ENCODE measurements at places on chromosomes 3 and 15. TPM values are rescaled to one million over a fixed set of nuclear protein-coding genes. Genes with fewer than 3 reads are reported as not detected.

- no peak overlapping the region for H3K4me3 ChIP-seq
- H3K36me3 ChIP-seq, result no peaks in the 10 kb centered on the region
Measured at GRCh38 chr3:26621906-26622620, 509 bp upstream of the LRRC3B start.

Gene RASGRF1
- total RNA-seq, result not detected

Gene MKRN3
- 1.1 TPM for total RNA-seq

DNA sequence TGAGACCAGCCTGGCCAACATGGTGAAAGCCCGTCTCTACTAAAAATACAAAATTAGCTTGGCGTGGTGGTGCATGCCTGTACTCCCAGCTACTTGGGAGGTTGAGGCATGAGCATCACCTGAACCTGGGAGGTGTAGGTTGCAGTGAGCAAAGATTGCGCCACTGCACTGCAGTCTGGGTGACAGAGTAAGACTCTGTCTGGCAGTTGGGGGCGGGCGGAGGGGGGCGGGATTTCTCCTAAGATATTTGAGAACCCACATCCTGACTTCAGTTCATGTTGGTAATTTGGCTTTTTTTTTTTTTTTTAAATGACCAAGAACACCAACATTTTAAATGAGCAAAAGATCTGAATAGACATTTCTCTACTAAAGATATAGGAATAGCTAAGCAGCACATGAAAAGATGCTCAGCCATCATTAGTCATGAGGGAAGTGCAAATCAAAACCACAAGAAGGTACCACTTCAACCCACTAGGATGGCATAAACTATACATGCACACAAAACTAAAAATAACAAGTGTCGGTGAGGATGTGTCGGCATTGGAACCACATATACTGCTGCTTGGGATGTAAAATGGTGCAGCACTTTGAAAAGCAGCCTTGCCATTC lies 75.6 kb upstream of the LMOD3 start:
- no peak overlapping the region for H3K27ac ChIP-seq
- DNase-seq, result peak; percentile 37
- H3K4me3 ChIP-seq, result peak overlapping the region; percentile 65
- H3K4me1 ChIP-seq, result peaks cover 34% of the 10 kb centered on the region
- no peaks in the 10 kb centered on the region for H3K36me3 ChIP-seq
- no peaks in the 10 kb centered on the region for H3K27me3 ChIP-seq

Gene LMAN1L
- 0.27 TPM for total RNA-seq

- no peaks in the 10 kb centered on the region for H3K36me3 ChIP-seq
- no peak overlapping the region for H3K4me3 ChIP-seq
- H3K27ac ChIP-seq, result no peak overlapping the region
- no peaks in the 10 kb centered on the region for H3K27me3 ChIP-seq
- no peak for DNase-seq
- H3K4me1 ChIP-seq, result peaks cover 16% of the 10 kb centered on the region
Measured at GRCh38 chr3:125129512-125129997, 73.8 kb upstream of the HEG1 start.

DNA sequence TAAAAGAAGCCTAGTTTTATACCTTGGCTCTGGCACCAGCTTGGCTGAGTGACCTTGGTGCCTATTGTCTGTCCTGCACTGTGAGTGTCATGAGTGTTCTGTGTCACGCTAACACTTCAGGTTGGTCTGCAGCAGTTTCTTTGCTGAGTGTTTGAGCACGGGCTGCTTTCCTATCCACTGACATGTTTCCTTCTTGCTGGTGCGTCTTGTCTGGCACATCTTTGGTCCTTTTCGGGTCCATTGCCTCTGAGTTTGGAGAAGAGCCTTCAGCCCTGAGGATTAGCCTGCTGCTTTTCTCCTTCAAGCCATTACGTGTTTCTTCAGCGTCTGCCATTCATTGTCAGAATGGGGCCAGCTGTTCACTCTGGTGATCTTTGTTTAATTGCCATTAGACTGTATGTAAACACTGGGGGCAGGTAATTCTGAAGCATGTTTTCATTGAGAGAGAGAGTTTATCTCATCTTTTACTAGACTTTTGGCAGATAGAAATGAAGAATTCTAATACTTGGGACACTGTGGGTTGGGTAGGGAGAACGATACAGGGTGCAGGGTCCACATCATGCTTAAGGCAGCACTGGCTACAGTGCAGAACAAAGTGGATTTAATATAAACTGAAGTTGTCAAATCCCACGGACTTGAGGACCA lies 55.5 kb downstream of the LRRC28 start:
- H3K4me3 ChIP-seq, result no peak overlapping the region
- H3K27ac ChIP-seq, result no peak overlapping the region
- H3K36me3 ChIP-seq, result no peaks in the 10 kb centered on the region
- H3K4me1 ChIP-seq, result no peaks in the 10 kb centered on the region
- no peak for DNase-seq

DNA sequence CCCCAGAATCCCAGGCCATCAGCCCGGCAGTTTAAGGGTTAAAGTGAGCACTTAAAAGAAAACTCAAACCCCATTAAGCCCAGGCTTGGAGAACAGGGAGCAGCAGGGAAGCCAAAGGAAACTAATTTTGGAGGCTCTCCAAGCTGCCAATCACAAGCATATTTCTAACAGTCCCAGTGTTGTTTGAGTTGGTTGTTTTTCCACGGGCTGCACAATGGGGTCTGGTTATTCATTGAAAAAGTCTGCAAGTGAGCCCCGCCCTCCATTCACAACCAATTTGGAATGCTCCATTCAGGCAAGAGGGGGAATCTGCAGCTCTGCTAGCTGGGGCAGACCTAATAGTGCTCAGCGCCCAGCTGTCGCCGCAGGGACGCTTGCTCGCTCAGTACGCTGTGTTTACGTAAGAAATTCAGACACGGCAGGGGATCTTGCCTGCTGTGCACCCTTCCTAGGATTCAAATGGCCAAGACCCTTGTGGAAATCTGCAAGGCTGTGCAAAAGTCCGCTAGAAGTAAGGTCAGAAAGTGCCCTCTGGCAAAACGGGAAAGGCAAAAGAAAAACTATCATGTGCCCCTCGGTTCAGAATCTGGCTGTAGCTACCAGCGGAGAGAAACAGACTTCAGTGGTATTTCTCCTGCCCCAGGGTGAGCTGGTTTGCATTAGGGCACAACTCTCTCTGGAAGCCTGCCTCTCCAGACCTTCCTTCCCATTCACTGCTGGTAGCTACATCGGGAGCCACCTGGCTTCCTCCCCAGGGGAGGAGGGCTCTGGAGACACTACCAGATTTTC lies 11.0 kb downstream of the ETV5 start:
- H3K4me1 ChIP-seq, result no peaks in the 10 kb centered on the region
- H3K4me3 ChIP-seq, result no peak overlapping the region
- no peaks in the 10 kb centered on the region for H3K36me3 ChIP-seq
- no peak for DNase-seq

Gene GPR87
- total RNA-seq, result 1.2 TPM

Gene SOX2
- total RNA-seq, result not detected

Gene IL17RB
- total RNA-seq, result 1.2 TPM

Gene KBTBD12
- not detected for total RNA-seq

Gene DUOXA2
- total RNA-seq, result not detected

Gene FSIP1
- 0.38 TPM for total RNA-seq

DNA sequence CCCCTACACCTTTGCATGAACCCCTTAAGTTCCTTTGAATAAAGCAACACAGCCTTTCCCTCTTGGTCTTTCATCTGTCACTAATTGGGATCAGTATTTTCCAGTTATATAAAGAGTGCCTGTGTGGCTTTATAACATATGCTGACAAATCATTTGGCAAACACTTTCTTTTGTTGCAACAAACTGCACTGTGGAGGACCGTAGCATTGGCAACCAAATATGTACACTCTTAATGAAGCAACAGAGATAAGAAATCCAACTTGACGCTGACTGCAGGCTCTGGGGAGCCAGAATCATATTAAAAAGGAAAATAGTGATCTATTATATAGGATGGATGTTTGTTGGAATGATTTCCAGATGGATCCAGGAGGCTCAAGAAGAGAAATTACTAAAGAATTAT lies 120.1 kb upstream of the PRICKLE2 start:
- no peak overlapping the region for H3K4me3 ChIP-seq
- H3K36me3 ChIP-seq, result no peaks in the 10 kb centered on the region
- no peaks in the 10 kb centered on the region for H3K4me1 ChIP-seq
- H3K27me3 ChIP-seq, result no peaks in the 10 kb centered on the region

Gene USP19
- total RNA-seq, result 71.8 TPM

DNA sequence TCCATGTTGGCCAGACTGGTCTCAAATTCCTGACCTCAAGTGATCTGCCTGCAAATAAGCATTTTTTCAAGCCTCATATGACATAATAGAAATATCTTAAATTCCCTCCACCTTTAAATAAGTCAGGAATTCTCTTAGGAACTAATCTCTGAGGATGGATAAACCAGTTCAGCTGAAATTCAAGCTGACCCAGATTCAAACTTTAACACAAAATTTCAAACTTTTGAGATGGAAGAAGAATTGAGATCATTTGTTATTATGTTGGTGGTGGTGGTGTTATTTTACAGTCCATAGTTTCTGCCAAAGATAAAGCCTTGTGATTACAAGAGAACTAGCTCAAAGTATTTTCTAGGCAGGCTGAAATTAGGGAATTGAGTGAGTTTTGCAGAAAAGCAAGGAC lies 85.5 kb downstream of the SSR3 start:
- H3K27me3 ChIP-seq, result no peaks in the 10 kb centered on the region
- H3K4me1 ChIP-seq, result no peaks in the 10 kb centered on the region
- no peaks in the 10 kb centered on the region for H3K36me3 ChIP-seq
- H3K27ac ChIP-seq, result no peak overlapping the region

- H3K4me3 ChIP-seq, result no peak overlapping the region
- no peak for DNase-seq
- H3K4me1 ChIP-seq, result no peaks in the 10 kb centered on the region
- H3K36me3 ChIP-seq, result no peaks in the 10 kb centered on the region
Measured at GRCh38 chr3:140292170-140292569, 357.2 kb downstream of the CLSTN2 start.

DNA sequence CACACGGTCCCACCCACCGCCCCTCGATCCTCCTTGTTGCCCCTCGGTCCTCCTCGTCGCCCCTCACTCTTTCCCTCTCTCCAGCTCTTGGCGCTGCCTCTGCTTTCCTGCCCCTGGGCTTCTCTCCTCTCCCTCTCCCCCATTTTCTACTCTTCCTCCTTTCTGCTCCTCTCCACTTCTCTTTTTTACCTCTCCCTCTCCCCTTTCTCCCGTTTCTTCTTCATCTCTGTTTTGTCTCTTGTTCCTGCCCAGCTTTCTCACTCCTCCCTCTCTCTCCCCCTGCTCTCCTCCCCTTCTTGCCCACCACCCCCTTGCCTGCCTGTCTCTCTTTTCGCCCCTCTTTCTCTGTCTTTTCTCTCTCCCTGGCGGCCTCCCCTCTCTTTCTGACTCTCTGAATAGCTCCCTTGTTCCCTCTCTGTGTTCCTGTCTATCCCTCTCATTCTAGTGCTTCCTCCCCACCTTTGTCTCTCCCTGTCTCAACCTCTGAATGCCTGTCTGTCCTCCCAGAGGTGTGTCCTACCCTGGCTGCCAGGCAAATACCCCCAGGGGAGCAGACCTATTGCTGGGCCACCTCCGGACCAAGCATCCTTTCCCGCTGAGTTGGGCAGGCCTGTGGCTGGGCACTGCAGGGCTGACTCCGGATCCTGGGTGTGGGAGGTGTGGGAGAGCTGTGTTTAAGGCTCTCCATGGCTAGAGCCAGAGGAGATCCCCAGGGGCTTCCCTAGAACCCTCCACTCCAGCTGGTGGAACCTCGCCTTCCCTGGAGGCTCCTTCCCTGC lies 41.0 kb downstream of the EPHB3 start:
- peaks cover 46% of the 10 kb centered on the region for H3K27me3 ChIP-seq
- no peaks in the 10 kb centered on the region for H3K36me3 ChIP-seq
- no peak for DNase-seq

DNA sequence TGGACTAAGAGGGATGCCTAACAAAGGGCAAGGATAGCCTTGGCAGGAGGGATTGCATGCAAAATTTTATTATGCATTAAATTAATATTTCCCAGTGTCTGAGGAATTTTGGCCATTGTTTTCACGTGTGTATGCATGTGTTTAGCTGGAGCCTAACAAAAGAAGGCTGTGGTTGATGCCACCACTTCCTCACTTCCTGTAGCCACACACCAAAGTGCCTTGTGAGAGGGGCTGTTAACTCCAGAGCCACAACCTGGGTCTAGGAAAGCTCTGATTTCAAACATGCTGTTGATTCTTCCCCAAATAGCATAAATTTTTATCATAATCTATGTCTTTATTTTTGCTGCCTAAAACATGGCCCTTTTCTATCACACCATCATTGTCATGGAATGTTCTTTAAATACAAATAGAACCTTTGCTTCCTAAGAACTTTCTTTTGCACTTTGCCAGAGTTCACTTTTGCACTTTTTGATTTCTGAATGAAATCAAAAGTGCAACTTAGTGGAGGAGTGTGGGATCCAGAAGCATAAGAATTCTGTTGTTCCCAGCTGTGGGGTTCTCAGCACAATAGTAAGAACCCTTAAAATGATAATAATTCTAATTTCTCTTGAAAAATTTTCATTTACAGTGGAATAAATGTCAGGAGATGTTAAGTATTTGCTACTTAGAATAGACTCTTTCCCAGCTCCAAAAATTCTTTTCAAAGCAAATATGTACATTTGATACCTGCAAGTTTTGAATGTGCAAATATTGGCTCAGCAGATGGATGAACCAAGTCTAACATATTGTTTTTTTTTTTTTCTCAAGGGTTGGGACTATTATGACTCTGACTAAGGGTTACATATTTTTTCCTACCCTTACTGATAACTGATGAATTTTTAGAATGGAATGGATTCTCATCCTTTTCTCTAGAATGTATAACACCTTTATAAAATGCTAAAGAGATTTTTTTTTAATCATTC lies 35.6 kb upstream of the SPTSSB start:
- no peaks in the 10 kb centered on the region for H3K27me3 ChIP-seq
- H3K36me3 ChIP-seq, result no peaks in the 10 kb centered on the region
- peaks cover 22% of the 10 kb centered on the region for H3K4me1 ChIP-seq
- DNase-seq, result peak; percentile 13
- H3K4me3 ChIP-seq, result no peak overlapping the region

Gene TTC21A
- 1.1 TPM for total RNA-seq

- no peaks in the 10 kb centered on the region for H3K4me1 ChIP-seq
- H3K27me3 ChIP-seq, result no peaks in the 10 kb centered on the region
- H3K4me3 ChIP-seq, result no peak overlapping the region
- DNase-seq, result no peak
- H3K27ac ChIP-seq, result no peak overlapping the region
- H3K36me3 ChIP-seq, result no peaks in the 10 kb centered on the region
Measured at GRCh38 chr3:190281308-190282051, 40.8 kb downstream of the CLDN1 start.

- peaks cover 10% of the 10 kb centered on the region for H3K4me1 ChIP-seq
- H3K27ac ChIP-seq, result no peak overlapping the region
- H3K27me3 ChIP-seq, result no peaks in the 10 kb centered on the region
- H3K36me3 ChIP-seq, result no peaks in the 10 kb centered on the region
- no peak for DNase-seq
Measured at GRCh38 chr3:160950542-160950941, 154.6 kb downstream of the B3GALNT1 start.

- no peak overlapping the region for H3K27ac ChIP-seq
- no peak for DNase-seq
- H3K27me3 ChIP-seq, result no peaks in the 10 kb centered on the region
- no peak overlapping the region for H3K4me3 ChIP-seq
- H3K4me1 ChIP-seq, result no peaks in the 10 kb centered on the region
Measured at GRCh38 chr3:111253733-111254132, 182.1 kb downstream of the NECTIN3 start.

GRCh38 chr15:55980511-55980910 lies 12.9 kb downstream of the NEDD4 start:
- no peaks in the 10 kb centered on the region for H3K36me3 ChIP-seq
- DNase-seq, result no peak

- no peak for DNase-seq
- H3K27ac ChIP-seq, result no peak overlapping the region
- no peaks in the 10 kb centered on the region for H3K27me3 ChIP-seq
- no peaks in the 10 kb centered on the region for H3K4me1 ChIP-seq
Measured at GRCh38 chr3:150278195-150278594, 129.9 kb upstream of the TSC22D2 start.

Measured in CD8-positive, alpha-beta memory T cell (primary cell).